ENCODE measurements at places on chromosomes 7 and 10. TPM values are rescaled to one million over a fixed set of nuclear protein-coding genes. Genes with fewer than 3 reads are reported as not detected.

STEAP1 gene
- 0.77 TPM for total RNA-seq

ANXA7 gene
- total RNA-seq = 77.4 TPM

DNA sequence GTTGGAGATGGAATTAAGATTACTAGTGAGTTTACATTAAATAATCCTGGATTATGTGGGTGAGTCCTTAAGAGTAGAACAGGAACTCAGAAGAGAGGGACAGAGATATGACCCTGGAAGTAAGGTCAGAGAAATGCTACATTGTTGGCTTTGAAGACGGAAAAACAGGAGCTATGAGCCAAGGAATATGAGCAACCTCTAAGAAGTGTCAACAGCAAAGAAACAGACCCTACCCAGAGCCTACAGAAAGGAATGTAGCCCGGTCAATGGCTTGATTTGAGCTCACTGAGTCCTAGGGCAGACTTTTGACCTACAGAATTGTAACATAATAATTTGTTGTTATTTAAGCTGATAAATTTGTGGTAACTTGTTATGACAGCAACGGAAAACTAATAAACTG lies 304.9 kb downstream of the IPMK start:
- DNase-seq = no peak

GRCh38 chr7:24722386-24723177 lies 34.7 kb downstream of the GSDME start:
- no peak for DNase-seq

DNA sequence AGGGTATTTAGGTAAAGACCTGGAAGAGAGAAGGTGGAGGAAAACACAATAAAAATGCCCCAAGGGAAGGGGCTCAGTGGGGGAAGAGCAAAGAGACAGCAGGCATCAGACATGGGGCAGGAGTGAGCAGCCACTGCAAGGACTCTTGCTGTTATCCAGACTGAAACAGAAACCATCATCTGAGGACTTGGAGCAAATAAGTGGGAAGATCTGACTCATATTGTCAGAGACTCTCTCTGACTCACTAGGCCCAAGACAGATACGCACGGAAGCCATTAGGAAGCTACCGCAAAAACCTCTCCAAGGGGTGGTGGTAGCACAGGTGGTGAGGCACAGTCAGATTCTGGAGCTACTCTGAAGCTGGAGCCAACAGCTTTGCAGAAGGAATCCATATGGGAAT lies 110.7 kb downstream of the RNF32 start:
- DNase-seq = no peak

ZNF488 gene
- not detected for total RNA-seq

PGAM2 gene
- total RNA-seq = 1.4 TPM

GRCh38 chr7:84786073-84786472 lies 400.8 kb downstream of the SEMA3D start:
- no peak for DNase-seq

DNA sequence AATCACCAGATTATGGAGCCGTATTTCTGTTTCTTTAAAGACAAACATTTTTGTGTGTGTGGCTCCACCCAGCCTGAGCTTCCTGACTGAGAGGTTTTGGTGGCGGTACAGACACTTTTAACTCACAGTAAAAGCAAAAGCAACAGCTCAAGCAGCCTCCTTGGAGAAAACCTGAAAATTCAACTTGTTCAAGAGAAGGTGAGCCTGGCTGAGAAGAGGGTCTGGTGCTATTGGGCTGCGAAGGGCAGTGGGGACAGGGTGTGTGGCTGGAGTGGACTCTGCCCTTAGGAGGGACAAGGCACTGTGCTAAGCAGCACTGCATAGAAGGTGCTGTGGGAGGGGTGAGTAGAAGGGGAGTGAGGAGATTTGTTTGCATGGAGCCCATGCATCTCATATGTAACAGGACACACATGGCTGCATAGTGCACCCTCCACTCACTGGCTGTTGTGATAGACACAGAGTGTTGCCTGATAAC lies at the start of gene GIMAP7:
TSS of gene GIMAP7 (plus strand) at position 125 of the 475 bp plus-strand sequence. CDS start 5,103 bp downstream, outside the sequence.
- no peak for DNase-seq

GRCh38 chr7:112262855-112263487 lies 56.5 kb downstream of the ZNF277 start:
- DNase-seq = no peak

GRCh38 chr7:128161466-128162125 lies 79.5 kb upstream of the LEP start:
- DNase-seq = no peak

- DNase-seq = no peak
Observed at GRCh38 chr10:30556189-30556588, 73.4 kb downstream of the LYZL2 start.

GRCh38 chr10:123429706-123430221 lies 236.4 kb upstream of the GPR26 start:
- DNase-seq = no peak

DNA sequence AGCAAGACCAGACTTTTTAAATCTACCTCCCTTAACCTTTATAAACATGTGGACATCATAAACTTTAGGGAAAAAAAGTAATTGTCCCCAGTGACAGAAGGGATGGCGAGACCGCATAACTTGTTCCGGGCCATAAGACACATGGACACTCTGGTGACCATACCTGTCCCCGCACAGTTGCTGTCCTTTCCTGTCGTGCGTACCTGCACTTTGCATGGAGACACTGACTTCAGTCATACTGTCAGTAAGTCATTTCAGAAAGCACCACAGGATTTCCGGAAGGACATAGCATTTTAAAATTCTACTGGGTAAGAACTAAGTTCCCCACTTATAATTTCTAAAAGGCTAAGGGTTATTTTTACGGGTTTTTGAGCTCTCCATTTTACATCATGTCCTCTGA lies 120.9 kb downstream of the CREB5 start:
- no peak for DNase-seq

- DNase-seq = no peak
Observed at GRCh38 chr10:90947030-90947960, 26.4 kb upstream of the ANKRD1 start.

GRCh38 chr10:45410807-45411606 lies 37.0 kb downstream of the ALOX5 start:
- DNase-seq = no peak

- no peak for DNase-seq
Observed at GRCh38 chr7:13844954-13845353, 144.5 kb downstream of the ETV1 start.
